ENCODE measurements at places on chromosomes 1 and 21.

GRCh38 chr1:212255705-212256307 lies 29.4 kb upstream of the PPP2R5A start:
- H3K27me3 ChIP-seq = no peaks in the 10 kb centered on the region
- no peak overlapping the region for H3K4me3 ChIP-seq
- no peaks in the 10 kb centered on the region for H3K4me1 ChIP-seq
- H3K36me3 ChIP-seq = no peaks in the 10 kb centered on the region
- no peak for DNase-seq

GRCh38 chr1:212470059-212470458 lies 37.3 kb downstream of the NENF start:
- H3K27me3 ChIP-seq = no peaks in the 10 kb centered on the region
- DNase-seq = peak; percentile 94
- H3K4me3 ChIP-seq = no peak overlapping the region
- no peaks in the 10 kb centered on the region for H3K4me1 ChIP-seq

- no peak overlapping the region for H3K4me3 ChIP-seq
- DNase-seq = no peak
- no peaks in the 10 kb centered on the region for H3K4me1 ChIP-seq
Observed at GRCh38 chr1:221732052-221732451, 9.8 kb downstream of the DUSP10 start.

DNA sequence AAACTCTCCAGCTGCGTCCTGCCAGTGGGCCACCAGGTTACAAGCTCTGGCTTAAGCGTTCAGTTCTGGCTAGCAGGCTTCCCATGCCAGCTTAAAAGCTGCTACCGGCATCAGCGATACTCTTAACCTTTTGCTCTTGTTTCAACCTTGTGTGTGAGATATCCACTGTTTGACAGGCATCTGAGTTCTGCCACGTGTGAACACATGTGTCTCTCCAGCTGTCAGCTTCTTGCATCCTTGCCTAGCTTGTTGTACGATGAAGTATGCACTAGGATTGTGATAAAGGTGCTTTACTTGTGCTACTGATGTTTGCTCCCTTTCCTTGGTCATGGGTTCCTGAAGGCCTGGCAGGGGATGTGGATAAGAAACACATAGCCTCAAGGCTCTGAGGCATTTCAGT lies 201.6 kb downstream of the PRDM2 start:
- no peaks in the 10 kb centered on the region for H3K27me3 ChIP-seq
- H3K36me3 ChIP-seq = no peaks in the 10 kb centered on the region
- H3K4me1 ChIP-seq = no peaks in the 10 kb centered on the region
- H3K27ac ChIP-seq = no peak overlapping the region
- no peak for DNase-seq
- no peak overlapping the region for H3K4me3 ChIP-seq

- DNase-seq = no peak
- no peaks in the 10 kb centered on the region for H3K36me3 ChIP-seq
- H3K4me3 ChIP-seq = no peak overlapping the region
- peaks cover 4% of the 10 kb centered on the region for H3K4me1 ChIP-seq
- H3K27me3 ChIP-seq = no peaks in the 10 kb centered on the region
Observed at GRCh38 chr1:112544011-112544688, 35.4 kb downstream of the WNT2B start.

GRCh38 chr1:57549300-57549699 lies 125.4 kb upstream of the DAB1 start:
- H3K27me3 ChIP-seq = no peaks in the 10 kb centered on the region
- H3K4me3 ChIP-seq = no peak overlapping the region

Measured in aorta (tissue), 5 donors.